Subcutaneous adipose tissue (tissue), 4 donors: ENCODE measurements at places on chromosomes 12 and 14. TPM values are rescaled to one million over a fixed set of nuclear protein-coding genes. Genes with fewer than 3 reads are reported as not detected.

KRT78 gene
- total RNA-seq: not detected

HOXC6 gene
- 4.9 TPM for total RNA-seq

OR4L1 gene
- total RNA-seq: not detected

PTPRR gene
- total RNA-seq: not detected

TTC8 gene
- 23.9 TPM for total RNA-seq

RAPGEF3 gene
- total RNA-seq: 55.3 TPM

EID3 gene
- total RNA-seq: 10.7 TPM

RHEBL1 gene
- total RNA-seq: 0.65 TPM
